CD4-positive, alpha-beta T cell treated with Interleukin-15 for 1 hour (primary cell): ENCODE measurements at places on chromosomes 13 and 19.
A peak's percentile ranks its signal among the peaks of the same experiment; 100 is the strongest.

GRCh38 chr19:12596927-12597548 is 13.6 kb downstream of the ZNF490 start:
- no peak for DNase-seq

DNA sequence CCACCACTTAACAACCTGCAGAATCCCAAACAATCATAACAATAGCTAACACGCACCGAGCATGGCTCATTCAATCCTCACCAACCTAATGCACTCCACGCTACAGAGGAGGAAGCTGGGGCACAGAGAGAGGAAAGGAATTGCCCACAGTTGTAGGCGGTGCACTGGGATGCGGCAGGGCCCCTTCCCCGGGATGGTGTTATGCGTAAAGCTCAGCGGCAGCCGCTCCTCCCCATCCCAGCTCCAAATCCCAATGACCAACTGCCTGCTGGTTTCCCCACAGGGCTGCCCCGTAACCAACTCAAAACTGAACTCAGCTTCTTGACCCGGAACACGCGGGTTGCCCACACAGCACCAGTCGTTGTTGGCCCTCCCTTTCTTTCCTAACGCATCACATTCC is 42.2 kb downstream of the SERP2 start:
- DNase-seq, result no peak

- DNase-seq, result no peak
These were observed 1936.5 kb downstream of the PCDH9 start for GRCh38 chr13:65293530-65294198.

GRCh38 chr19:18113827-18114226 is 16.2 kb downstream of the MAST3 start:
- DNase-seq, result no peak

GRCh38 chr19:5494773-5495172 is 39.6 kb downstream of the ZNRF4 start:
- DNase-seq, result no peak

DNA sequence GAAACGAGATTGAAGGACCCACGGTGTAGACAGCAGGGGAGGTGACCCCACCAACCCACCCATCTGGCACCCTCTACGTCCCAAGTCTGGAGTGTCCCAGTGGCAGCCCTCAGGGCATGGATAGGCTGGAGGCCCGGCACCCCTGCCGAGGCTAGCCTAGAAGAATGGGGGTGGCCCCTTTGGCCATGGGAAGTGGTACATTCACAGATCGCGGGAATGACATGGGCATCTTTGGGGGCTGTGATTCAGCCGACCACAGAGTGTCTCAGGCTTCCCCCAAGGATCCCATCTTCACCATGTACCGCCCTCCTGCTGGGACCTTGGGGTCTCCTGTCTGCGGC is 11.3 kb upstream of the MKNK2 start:
- no peak for DNase-seq

- DNase-seq, result no peak
These were observed 44.9 kb downstream of the BICRA start for GRCh38 chr19:47653856-47654255.

- DNase-seq, result peak; percentile 66
These were observed 12.7 kb downstream of the NPAS1 start for GRCh38 chr19:47032171-47032811.

GRCh38 chr13:100854006-100854405 is 179.4 kb upstream of the TMTC4 start:
- DNase-seq, result no peak

- no peak for DNase-seq
These were observed 55.7 kb downstream of the GGACT start for GRCh38 chr13:100532836-100533435.

- no peak for DNase-seq
These were observed 80.5 kb downstream of the GADD45B start for GRCh38 chr19:2556221-2557092.

GRCh38 chr19:6736169-6736916 is 1.0 kb downstream of the GPR108 start:
- peak; percentile 76 for DNase-seq

- DNase-seq, result no peak
These were observed 7.5 kb downstream of the KLF16 start for GRCh38 chr19:1855828-1856255.

DNA sequence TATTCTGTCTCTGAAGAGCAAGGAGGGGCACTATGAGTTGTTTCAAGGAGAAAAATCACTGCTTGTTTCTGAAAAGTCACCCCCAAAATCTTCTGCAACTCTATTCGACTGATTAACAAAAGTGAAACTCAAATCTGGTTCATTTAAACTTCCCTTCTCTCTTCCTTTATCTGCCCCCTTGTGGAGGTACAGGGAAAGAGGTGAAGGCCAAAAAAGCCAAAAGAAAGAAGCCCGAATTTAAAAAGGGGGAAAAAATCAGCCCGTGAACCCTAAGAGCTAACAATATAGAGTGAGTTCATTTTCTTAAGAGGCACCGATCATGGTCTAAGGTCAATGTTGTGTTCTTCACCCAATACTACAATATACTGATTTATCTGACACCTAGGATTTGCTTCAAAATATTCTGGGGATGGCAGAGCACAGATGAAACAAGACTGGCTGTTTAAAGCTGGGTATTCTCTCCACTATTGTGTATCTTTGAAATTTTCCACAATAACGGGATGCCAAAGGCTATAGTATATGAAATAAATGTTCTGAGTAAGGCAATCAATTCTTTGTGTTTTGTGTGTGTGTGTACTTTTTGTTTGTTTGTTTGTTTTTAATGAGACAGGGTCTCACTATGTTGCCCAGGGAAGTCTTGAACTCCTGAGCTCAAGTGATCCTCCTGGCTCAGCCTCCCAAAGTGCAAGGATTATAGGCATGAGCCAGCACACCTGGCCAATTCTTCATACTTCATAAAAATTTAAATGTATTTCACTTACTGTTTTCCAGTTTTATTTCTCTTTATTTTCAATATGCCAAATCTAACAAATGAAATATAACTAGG is 55.0 kb upstream of the EEF1AKMT1 start:
- no peak for DNase-seq

DNA sequence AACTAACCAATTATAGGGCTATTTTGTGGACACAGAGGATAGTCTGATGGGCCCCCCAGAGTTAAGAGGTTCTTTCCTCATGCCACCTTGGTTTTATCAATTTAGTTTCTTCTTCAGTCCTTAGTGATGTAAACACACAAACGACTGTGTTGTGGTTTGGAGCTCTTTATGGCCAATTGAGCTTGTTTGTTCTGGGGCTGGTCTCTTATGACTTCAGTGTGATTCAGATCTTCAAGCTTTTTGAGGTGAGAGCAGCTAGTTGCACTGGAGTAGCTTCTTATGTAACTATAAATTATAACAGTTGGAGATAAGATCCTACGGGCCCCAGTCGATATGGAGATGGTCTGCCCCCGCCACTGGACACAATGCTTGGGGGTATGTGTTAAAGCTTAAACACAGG is 22.0 kb upstream of the GJB6 start:
- DNase-seq, result no peak

GRCh38 chr13:72295153-72295552 is 428.1 kb upstream of the DACH1 start:
- no peak for DNase-seq

DNA sequence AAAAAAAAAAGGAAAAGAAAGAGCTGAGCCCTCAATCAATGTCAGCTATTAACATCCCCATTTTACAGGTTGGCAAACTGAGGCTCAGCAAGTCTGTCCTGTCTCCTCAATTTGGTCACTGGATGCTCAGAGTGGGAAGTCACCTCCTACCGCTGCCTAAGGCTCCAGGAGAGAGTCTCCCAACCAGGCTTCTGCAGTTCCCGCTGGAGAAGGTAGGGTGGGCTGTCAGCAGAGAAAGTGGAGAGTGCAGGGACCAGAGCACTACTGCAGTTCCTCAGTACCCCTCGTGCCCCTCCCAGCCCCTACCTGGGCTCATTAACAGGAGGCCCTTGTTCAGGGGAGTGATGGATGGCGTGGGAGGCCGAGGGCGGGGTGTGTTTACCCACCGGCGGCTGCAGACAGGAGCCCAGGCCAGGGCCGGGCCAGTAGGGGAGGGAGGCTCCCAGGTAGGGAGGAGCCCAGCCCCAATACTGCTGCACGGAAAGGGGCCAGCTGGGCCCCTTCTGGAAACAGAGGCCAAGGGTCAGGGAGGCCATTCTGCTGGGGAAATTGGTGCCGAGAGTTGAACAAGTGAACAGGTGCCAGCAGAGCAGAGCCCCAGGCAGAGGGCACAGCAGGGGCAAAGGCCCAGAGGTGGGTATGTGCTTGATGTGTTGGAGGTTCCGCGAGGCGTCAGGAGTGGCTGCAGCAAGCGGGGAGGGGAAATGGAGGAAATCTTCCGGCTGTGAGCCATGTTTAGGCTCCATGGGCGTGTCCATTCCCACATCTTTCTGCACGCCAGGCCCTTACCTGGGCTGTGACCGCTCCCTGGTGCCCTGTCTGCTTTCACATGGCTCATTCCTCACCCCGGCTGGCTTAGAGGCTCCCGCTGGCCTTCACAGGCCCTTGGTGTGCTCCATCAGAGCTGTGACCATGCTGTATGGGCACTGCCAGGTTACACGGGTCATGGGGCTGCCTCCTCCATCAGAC is 7.6 kb upstream of the COMP start:
- no peak for DNase-seq
